ENCODE measurements at places on chromosomes 7 and 10.

- DNase-seq, result no peak
Observed at GRCh38 chr10:101289541-101289940, 60.3 kb upstream of the LBX1 start.

- no peak for DNase-seq
Observed at GRCh38 chr10:36269222-36269621, 627.1 kb upstream of the FZD8 start.

GRCh38 chr7:38628630-38629385, 2.4 kb downstream of the AMPH start:
- no peak for DNase-seq

DNA sequence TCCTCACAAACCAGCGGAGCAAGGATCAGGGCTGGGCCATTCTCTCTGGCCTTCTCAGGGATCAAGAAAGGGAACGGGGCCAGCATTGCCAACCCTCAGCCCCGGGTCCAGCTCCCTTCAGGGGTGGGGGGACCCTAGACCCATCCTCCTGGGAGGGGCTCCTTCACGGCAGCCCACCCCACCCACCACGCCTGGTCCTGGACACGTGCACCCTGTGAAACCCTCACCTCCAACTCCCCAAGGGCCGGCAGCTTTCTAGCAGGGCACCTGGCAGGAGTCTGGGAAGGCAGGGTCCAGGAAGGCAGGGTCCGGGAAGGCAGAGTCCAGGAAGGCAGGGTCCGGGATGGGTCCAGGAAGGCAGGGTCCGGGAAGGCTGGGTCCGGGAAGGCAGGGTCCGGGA, 46.6 kb upstream of the ADGRA1 start:
- no peak for DNase-seq

- peak; percentile 98 for DNase-seq
Observed at GRCh38 chr10:86439544-86439943, 72.9 kb upstream of the GRID1 start.

DNA sequence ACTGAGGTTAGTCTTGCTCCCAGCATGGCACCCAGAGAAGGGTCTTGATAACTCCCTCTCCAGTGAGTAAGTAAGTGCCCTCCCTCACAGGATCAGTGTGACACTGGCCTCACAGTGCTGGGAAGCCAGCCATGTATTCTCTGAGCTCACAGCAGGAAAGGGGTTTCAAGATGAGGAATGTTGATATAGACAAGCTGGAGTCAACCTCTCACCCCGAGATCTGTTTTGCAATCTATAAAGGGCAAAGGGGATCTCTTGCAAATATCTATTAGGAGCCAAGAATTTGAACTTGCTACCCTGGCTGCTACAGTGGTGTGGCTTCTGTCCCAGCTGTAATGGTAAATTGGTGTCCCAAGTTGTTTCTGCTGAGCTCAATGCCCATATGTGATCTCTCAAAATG, 70.2 kb upstream of the ADAM12 start:
- peak; percentile 57 for DNase-seq

GRCh38 chr10:62021128-62021665, 119.7 kb downstream of the ARID5B start:
- DNase-seq, result no peak

DNA sequence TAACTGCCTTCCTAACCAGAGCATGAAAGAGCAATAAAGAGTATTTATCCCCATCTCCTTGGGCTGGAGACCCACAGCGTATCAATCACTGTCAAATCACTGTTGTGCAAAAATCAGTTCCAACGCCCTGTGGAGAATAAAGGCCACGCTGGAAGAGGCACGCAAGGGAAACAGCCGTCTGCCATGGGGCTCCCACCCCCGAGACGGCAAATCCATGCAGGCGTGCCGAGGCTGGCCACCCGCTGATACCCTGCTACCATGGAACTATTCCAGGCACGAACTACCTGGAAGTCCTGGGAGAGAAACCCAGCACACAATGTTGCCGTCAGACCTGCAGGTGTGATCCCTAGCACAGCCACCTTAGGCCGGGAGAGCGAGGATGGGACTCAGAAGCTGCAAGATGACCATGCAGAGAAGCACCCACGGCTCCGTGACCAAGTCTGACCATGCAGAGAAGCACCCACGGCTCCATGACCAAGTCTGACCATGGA, 185.3 kb downstream of the DIP2C start:
- no peak for DNase-seq

All from brain microvascular endothelial cell (primary cell).